ENCODE measurements at places on chromosomes 2 and 18. TPM values are rescaled to one million over a fixed set of nuclear protein-coding genes. Genes with fewer than 3 reads are reported as not detected.

GRCh38 chr18:26963292-26963691 is 97.8 kb upstream of the AQP4 start:
- DNase-seq = no peak

GRCh38 chr2:230877759-230878598 is 13.2 kb downstream of the ITM2C start:
- DNase-seq = no peak

DNA sequence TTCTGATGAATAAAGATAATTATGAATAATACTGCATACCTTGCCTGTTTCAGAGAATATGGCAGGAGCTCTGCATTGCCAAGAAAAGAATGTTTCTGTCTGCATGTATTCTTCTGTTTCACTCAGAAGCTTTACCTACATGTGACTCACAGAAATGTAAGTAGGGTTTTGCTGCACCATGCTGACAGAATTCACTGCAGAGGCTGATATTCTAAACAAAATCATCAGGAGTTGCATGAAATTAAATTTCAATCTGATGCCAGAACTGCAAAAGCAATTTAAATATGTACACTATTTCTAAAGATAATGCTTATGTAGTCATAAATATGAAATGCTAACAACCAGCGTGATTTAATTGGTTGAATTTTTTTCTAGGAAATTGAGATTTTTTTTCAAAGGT is 332.8 kb upstream of the FSHR start:
- no peak for DNase-seq

GRCh38 chr2:71043531-71044407 is 24.7 kb upstream of the NAGK start:
- DNase-seq = no peak

GRCh38 chr2:220198896-220199295 is 571.5 kb downstream of the SLC4A3 start:
- DNase-seq = peak; percentile 53

DNA sequence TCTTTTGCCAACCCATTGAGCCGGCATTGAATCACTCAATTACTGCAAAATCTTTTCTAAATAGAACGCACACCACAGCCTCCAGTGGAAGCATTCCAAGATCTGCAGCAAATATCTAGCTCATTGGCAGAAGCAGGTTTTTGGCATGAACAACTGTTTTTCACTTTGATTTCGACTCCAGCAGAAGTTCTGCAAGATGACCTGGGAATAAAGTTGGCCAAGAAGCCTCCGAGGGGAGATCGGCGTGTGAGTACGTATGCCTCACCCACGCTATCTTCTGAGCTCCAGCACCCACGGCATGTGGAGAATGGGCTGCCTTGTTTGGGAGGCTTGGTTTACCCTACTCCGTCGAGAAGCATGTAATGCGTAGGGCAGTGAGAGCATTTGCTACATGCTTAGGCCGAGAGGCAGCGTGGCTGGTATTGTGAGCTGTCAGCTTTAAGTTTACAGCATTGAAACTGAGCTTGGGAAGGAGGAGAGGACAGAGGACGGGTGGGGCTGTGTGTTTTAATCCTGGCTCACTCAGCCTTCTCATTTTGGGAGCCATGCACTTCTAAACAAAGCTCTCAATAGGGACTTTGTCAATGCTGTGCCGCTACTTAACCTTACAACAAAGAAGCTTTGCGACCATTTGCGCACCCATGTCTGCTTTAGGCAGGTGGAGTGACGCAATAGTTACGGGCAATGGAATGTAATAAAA is 10.5 kb downstream of the PCARE start:
- DNase-seq = peak; percentile 61

DNA sequence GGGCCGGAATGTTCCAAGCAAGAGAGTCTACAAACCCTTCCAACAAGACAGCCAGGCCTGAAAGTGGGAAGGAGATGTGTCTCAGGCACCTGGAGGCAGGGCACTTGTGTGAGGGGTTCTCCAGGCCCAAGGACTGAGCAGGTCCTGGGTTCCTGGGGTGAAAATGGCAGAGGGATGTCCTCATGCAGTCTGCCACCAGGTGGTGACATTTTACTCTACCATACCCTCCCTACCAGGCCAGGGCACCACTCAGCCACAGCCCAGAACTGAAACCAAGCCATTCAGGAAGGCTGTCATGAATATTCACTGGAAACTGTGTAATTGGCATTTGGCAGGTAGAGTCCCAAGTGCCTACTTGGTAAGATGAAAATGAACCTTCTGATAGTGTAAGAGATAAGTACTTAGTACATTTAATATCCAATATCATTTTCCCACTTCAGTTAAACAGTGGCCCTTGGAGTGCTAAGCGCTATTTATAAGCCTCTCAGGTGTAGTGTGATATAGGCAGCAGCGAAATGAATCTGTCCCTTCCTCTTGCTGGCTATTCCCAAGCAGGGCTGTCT is 185.1 kb downstream of the MYO5B start:
- no peak for DNase-seq

DNA sequence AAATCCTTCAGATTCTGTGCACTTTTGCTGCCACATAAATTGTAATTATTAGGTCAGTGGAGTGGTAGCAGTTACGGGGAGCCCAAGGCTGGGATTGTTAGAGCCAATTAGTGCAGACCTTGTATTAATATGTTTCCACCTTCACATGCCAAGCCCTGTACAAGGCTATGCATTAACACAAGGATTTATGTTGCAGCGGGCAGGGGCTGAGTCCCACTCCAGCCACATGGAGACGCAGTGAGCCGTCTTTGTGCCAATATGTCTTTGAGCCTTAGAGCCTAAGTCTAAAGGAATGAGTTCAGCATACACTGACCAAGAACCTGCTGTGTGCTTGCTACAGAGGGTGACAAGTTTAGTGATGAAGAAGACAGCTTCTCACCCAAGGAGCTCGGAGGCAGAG is 238.2 kb downstream of the TSN start:
- DNase-seq = no peak

GRCh38 chr2:172998547-172999272 is 76.9 kb upstream of the MAP3K20 start:
- DNase-seq = no peak

DNA sequence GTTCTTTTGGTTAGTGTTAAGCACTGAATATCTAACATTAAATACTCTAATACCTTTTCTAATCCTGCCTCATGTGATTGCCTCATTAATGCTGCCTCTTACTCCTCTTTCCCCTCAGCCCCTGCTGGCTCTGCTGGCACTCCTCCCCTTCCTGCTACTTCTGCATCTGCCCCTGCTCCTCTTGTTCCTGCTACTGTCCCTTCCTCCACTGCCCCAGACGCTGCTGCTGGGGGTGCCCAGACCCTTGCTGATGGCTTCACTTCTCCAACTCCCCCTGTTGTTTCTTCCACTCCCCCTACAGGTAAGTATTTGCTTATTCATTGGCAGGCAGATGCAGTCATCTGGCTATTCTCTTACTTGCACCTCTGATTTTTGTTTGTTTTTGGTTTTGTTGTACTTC is 68.5 kb downstream of the ABI2 start:
- no peak for DNase-seq

DNA sequence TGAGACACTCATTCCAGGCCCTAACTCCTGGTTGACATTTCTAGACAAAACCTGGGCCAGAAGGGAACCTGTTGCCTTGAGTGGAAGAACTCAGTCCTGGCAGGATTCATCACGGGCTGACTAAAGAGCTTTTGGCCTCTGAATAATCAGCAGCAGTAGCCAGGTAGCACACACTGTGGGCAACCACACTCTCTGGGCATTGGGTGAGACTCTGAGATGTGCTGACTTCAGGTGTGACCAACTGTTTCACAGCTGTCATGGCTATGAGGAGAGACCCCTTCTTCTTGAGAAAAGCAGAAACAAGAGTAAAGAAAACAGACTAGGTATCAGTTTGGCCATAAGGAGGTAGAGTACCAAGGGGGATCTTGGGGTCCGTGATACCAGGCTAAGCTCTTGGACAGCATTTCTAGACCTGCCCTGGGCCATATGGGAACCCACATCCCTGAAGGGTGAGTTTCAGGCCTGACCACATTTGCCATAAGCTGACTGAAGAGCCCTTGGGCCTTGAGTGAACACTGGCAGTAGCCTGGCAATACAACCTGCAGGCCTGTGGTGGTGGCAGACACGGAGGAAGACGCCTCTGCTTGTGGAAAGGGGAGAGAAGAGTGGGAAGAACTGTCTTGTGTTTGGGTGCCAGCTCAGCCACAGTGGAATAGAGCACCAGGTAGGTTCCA is 230.9 kb downstream of the DLGAP1 start:
- DNase-seq = no peak

GRCh38 chr2:237450583-237450982 is 36.5 kb upstream of the MLPH start:
- no peak for DNase-seq

DNA sequence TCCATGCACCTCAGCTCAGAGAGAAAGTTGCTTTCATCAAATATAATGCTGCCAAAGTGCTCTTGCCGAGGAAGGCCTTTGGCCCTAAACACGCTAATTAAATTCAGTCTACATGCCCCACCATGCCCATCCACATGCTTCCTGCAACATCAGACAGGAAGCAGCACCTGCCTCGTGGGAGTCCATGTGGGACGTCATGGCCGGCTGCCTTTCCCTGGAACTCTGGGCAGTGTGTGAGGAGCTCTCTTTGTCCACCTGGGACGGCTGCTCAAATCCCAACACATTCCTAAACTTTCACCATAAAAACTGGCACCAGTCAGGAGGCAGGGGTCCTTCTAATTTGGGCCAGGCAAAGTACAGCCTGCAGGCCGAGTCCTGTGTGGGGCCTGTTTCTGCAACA is 23.1 kb downstream of the FAM178B start:
- no peak for DNase-seq

DNA sequence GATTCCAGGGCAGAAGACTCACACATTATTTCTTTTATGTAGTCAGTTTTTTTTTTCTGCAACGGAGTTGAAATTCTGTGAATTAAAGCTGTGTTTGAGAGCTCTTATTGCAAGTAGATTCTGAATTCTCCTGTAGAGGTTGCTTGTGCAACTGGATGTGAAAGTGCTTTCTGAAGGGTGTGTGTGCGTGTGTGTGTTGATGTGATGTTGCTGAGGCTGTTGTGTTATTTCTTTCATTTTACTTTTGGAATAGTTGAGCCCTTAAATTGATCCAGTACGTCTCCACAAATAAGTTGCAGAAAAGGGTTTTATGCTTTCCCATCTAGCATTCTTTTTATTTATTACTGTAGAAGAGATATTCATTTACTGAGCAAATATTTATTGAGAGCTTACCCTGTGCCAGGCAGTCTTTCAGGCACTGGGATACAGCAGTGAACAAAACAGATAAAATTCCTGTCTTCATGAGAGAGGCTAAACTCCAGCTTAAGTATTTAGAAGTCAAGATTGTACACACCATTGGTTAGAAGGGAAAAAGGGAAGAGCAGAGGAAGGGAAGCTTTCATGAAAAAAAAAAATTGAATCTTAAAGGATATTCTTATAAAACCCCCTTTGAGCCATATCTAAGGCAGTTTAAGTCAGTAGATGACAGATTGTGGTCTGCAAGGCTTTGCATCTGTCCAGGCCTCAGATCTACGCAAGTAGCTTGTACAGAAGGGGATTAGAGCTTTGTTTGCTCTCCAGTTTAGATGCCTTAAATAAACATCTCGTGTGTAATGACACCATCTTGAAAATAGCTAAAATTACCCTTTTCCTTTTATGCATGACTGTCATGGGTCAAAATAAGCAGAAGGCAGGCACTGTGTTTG is 58.2 kb downstream of the MYO1B start:
- no peak for DNase-seq

DNA sequence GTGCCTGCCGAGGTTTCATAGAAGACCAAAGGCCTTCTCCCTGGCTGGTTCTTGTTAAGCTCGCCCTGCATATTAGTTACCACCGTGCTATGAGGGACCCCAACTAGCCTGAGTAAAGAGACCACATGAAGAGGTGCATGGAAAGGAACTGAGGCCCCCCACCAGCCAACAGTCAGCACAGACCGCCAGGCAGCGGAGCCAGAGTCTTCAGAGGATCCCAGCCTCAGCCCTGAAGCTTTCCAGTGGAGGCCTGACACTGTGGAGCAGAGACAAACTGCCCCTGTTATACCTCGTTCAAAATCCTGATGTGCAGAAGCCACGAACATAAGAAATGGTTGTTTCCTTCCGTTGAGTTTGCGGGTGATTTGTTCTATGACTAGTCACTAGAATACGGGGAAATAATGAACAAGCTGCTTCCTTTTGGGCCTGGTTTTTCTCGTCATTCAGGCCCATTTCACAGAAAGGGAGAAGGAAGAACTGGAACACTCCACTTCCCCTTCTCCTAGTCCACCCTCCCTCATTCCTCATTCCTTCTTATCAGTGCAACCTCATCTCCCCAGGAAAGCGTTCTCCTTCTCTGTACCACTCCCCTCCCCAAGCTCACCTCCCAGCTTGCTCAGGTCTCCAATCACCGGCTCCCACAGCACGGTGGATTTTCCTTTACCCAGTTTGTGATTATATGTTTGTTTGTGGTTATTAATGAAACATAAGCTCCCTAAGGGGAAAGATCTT is 3.0 kb upstream of the GLI2 start:
- no peak for DNase-seq

GRCh38 chr2:159976527-159977160 is 85.8 kb downstream of the PLA2R1 start:
- DNase-seq = no peak

- DNase-seq = peak; percentile 86
Observed at GRCh38 chr2:68121873-68122679, 35.6 kb upstream of the PNO1 start.

DNA sequence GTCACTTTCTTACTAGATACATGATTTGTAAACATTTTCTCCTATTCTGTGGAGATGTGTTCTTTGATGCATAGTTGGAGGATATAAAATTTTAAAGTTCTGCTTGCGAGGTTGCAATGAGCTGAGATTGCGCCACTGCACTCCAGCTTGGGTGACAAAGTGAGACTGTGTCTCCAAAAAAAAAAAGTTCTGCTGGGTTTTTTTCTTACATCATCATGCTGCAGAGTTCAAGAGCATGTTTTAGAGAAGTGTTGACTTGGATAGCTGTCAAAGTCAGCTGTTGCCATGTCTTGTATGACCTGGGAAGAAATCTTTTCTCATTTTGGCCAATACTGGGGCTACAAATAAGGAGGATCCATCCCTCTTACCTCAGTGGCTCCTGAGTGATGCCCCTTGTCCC is 71.3 kb downstream of the UGGT1 start:
- no peak for DNase-seq

DNA sequence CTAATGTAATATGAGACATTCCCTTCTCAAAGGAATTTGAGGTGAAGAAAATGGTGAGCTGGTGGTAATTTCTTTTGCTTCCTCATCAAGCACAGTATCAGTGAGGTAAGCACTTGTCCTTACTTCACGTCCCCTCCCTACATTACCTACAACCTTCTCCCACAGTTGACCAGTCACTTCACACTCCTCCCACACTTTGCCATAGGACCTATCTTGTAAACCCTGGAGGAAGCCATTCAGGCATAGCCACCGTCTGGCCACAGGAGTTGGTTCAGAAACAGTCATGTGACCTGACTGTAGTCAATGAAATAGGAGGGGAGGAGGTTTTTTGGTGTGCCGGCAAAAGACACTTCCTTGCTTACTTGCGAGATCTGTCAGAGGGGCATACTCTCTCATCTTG is 12.1 kb downstream of the ACOXL start:
- no peak for DNase-seq

GPR75 gene
- not detected for polyA plus RNA-seq

HOXD3 gene
- 1.8 TPM for polyA plus RNA-seq

SLC8A1 gene
- 11.0 TPM for polyA plus RNA-seq

CFC1 gene
- not detected for polyA plus RNA-seq

TEKT4 gene
- not detected for polyA plus RNA-seq

RIT2 gene
- polyA plus RNA-seq = not detected

DCC gene
- polyA plus RNA-seq = 0.36 TPM

OXER1 gene
- 4.8 TPM for polyA plus RNA-seq

FBXO41 gene
- not detected for polyA plus RNA-seq

GKN1 gene
- not detected for polyA plus RNA-seq

GNAL gene
- 1.4 TPM for polyA plus RNA-seq

C18orf63 gene
- not detected for polyA plus RNA-seq

ZCCHC2 gene
- 9.0 TPM for polyA plus RNA-seq

FAHD2A gene
- polyA plus RNA-seq = 26.5 TPM

TANC1 gene
- 19.6 TPM for polyA plus RNA-seq

Data from muscle of arm (tissue), 14 donors.